ENCODE measurements at places on chromosomes 13 and 19.

- peak; percentile 48 for DNase-seq
These were observed 55.1 kb downstream of the CDADC1 start for GRCh38 chr13:49302817-49303216.

GRCh38 chr13:40993987-40994386, 25.1 kb downstream of the ELF1 start:
- DNase-seq = peak; percentile 35

- no peak for DNase-seq
These were observed 103.0 kb downstream of the DNAJC15 start for GRCh38 chr13:43126420-43126819.

DNA sequence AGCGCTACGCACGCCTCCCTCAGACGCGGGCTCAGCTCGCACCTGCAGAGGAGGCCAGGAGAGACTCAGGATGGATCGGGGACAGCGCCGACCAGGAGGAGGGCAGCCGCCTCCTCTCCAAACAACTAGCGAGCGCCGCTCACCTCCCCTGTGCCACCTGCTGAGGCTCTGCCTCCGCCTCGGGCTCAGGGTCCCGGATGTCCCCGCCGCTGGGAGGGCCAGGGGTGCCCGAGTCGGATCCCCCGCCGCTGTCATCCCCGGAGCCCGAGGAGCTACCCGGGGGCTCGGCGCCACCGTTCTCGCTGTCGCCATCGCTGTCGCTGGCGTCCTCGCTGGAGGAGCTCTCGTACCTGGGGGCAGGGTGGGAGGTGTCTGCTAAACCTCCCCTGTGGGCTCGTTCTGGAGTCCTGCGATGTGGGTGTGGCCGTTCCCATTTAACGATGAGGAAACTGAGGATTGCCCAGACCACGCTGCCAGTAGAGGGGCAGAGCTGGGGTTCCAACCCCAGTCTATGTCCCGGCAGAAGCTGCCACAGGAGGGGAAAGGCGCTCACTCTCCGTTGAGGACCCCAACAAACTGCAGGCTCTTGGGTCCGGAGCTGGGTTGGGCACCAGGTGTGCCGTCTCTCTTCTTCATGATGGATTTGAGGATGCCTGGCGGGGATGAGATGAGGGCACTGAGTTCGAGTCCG, 9.2 kb downstream of the KANK3 start:
- peak; percentile 32 for DNase-seq

DNA sequence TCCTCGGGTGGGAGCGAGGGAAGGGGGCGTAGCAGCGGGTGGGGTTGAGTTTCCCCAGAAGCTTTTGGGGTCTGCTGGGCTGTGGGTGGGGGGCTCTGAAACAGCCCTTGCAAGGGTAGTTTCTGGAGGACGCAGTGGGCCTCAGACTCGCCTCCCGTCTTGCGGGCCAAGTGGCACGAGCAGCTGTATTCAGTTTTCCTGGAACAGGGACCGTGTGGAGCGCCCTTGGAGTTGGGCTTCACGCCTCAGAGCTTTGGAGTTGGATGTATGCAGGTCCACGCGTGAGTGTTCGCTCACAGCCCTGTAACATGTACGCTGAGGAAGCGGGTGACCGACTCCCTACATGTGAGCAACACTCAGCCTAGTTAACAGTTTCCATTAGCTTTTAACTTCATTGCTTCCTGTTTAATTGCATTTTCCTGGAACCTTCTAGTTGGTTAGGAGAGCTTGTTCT, 603 bp downstream of the TM9SF2 start:
- no peak for DNase-seq

DNA sequence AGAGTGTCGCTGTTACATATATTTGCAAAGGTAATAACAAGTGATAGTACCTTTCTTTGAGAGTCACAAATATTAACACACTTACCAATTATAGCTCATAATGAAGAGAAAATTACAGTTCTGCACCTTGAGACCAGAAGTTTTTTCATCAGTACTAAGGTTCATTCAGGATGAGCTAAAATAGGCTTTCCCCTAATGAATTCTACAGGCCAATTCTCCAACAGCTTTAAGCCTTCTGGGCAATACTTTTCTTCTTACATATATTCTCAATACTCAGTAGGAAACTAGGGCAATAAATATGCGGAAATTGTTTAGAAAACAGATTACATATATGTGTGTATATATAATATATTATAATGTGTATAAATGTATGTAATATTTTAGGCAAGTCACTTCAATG, 2672.8 kb upstream of the PCDH20 start:
- no peak for DNase-seq

- DNase-seq = no peak
These were observed 593.5 kb downstream of the DIAPH3 start for GRCh38 chr13:59570204-59570603.

- peak; percentile 79 for DNase-seq
These were observed 1.4 kb upstream of the QTRT1 start for GRCh38 chr19:10699650-10700335.

DNA sequence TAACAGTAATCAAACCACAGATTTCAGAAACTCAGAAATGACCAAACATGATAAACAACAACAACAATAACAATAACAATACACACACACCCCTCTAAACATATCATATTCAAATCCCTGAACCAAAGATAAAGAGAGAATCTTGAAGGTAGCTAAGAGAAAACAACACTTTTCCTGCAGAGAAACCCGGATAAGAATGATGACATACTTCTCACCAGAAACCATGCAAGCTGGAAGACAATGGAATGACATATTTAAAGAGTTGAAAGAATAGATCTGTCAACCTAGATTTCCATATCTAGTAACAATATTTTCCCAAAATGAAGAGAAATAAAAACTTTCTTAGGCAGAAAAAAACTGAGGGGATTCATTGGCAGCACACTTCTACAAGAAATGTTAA, 138.1 kb downstream of the LIG4 start:
- DNase-seq = no peak

DNA sequence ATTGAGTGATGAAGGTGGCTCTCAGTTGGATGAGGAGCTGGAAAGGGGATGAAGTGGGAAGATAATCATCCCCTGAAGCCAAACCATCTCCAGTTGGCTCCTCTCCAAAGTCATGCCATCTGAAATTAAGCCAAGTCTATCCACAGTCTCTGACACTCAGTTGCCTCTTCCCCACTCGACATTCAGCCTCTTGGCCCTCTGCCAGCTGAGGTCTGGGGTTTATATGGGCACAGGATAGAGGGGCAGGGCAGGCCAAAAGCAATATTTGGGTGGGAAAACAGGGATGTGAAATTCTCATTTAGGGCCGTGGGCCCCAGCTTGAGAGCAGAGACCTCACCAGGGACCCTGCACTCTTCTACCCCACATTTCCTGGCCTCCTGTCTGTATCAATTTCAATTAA, 85.9 kb downstream of the SLITRK1 start:
- DNase-seq = peak; percentile 7

- no peak for DNase-seq
These were observed 16.7 kb upstream of the MBNL2 start for GRCh38 chr13:97205465-97205864.

DNA sequence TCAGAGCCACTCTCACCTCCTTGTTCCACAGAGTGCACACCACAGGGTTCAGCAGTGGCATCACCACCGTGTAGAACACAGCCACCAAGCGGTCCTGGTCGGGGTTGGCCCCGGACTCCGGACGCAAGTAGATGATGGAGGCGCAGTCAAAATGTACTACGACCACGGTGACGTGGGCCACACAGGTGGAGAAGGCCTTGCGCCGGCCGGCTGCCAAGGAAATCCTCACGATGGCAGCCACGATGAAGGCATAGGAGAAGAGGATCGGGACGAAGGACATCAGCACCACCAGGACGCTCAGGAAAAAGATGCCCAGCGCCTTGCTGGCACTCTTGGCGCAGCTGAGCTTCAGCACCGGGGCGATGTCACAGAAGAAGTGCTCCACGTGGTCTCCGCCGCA, 33.9 kb downstream of the SYDE1 start:
- DNase-seq = no peak

GRCh38 chr13:46721054-46721453, 75.9 kb downstream of the ESD start:
- DNase-seq = peak; percentile 7

DNA sequence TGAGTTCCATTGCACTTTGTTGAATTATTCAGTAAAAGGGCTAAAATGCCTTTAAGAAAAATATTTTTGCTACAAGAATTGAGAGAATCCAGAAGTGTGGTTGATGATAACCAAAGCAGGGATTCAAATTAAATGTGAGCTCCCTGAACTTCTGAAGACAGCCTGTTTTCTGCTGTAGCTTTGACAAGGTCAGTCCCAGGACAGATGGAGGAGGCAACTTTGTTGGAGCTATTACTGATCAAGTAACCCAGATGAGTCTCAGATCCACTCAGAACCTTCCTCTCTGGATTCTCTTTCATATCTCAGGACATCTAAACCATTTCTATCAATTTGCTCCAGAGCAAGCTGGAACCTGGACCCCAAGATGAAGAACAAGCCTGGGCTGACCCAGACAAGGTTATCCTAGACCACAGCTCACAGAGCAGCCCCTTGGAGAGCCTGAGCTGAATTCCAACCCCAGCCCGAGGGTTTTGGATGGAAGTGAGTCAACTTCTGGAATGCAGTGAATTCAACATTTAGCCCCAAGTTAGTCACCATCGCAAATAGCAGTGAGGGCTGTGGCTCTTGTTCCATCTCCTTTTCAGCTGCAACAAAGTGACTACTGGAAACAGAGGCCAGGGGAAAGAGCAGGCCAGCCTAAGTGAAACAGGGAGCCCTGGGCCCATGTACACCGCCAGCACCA, 137.8 kb upstream of the TSC22D1 start:
- DNase-seq = no peak

- no peak for DNase-seq
These were observed 158.6 kb upstream of the SLC10A2 start for GRCh38 chr13:103224804-103225203.

DNA sequence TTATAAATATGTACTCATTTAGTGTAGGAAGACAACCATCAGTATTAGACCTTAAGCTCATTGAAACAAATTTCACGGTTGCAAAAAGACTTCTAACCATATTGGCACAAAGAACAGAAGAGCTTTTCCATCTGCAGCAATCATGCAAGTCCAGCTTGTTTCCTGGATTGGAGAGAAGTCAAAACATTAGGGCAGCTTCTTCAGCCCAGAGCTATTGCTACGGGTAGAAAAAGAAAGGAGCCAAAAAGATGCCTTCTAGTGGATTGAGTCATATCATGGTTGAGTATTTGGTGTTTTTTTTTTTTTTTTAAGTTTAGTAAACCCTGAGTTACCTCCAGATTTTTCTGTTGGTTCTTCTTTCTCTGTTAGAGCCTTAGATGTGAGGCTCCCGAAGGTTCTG, 99.8 kb downstream of the WDFY2 start:
- DNase-seq = no peak

DNA sequence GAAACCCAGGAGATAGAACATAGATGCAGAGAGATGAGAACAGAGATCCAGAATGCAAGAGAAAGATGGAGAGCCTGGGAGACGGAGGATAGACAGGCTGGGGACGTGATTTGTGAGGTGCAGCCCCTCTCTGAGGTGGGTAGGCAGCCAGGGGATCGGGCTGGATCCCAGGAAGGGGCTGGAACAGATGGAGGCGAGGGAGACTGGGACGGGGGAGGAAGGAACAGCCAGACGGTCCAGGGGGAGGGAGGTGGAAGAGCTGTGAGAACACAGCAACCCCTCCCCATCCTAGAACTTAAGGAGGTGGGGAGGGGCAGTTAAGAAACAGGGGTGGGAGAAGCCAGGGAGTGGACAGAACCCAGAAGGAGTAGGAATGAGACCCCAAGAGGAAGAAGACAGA, 3.1 kb downstream of the SLC17A7 start:
- no peak for DNase-seq

DNA sequence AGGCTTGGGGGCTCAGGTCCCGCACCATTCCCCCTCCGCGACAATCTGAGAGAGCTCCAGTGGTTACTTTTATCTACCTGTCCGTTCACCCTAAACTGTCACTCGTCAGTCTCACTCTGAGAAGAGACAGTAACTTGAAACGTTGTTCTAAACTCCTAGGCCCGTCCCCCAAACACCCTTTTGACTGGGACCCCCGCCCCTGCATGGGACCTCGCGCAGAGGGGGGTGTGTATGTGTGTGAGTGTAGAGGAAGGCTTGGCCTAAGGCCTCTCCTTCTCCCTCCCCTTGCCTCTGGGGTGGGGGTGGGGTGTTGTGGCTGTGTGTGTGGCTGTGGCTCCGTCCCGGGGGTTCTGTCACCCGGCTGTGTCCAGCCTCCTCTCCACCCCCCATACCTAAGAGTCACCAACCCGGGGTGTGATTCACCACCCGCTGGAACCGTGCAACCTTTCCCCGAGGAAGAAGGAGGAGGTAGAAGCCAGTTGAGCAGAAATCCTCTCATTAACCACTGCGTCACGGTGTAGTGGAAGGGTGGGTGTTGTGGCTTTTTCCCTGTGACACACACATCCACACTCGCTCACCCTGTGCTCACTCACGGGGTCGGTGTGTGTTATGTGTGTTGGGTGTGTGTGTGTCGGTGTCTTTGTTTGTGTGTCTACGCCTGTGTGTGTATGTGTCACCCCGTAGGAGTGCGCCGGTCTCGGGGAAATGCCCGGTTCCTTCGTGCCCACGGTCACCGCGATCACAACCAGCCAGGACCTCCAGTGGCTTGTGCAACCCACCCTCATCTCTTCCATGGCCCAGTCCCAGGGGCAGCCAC, 2.4 kb downstream of the FOSB start:
- no peak for DNase-seq

GRCh38 chr19:8696993-8697392, 1.6 kb downstream of the ACTL9 start:
- no peak for DNase-seq

GRCh38 chr19:42303101-42303464, 659 bp upstream of the PAFAH1B3 start:
- no peak for DNase-seq

- no peak for DNase-seq
These were observed 434.5 kb downstream of the PCDH9 start for GRCh38 chr13:66795636-66796035.

DNA sequence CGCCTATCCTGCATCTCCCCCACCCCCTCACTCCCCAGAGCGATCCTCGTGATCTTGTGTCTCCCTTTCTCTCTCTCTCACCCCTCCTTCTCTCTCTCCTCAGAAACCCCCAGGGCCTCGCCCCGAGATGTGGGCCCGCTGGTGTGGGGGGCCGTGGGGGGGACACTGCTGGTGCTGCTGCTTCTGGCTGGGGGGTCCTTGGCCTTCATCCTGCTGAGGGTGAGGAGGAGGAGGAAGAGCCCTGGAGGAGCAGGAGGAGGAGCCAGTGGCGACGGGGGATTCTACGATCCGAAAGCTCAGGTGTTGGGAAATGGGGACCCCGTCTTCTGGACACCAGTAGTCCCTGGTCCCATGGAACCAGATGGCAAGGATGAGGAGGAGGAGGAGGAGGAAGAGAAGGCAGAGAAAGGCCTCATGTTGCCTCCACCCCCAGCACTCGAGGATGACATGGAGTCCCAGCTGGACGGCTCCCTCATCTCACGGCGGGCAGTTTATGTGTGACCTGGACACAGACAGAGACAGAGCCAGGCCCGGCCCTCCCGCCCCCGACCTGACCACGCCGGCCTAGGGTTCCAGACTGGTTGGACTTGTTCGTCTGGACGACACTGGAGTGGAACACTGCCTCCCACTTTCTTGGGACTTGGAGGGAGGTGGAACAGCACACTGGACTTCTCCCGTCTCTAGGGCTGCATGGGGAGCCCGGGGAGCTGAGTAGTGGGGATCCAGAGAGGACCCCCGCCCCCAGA, 12.8 kb upstream of the TOMM40 start:
- DNase-seq = no peak

- no peak for DNase-seq
These were observed 460 bp downstream of the KMT5C start for GRCh38 chr19:55339889-55340783.

Data from NCI-H510A treated with DMSO at 0.1 percent for 48 hours (cell line).